ENCODE measurements at places on chromosomes 2 and 18.

GRCh38 chr18:13376298-13376840 is 157.8 kb downstream of the LDLRAD4 start:
- DNase-seq = peak; percentile 36

DNA sequence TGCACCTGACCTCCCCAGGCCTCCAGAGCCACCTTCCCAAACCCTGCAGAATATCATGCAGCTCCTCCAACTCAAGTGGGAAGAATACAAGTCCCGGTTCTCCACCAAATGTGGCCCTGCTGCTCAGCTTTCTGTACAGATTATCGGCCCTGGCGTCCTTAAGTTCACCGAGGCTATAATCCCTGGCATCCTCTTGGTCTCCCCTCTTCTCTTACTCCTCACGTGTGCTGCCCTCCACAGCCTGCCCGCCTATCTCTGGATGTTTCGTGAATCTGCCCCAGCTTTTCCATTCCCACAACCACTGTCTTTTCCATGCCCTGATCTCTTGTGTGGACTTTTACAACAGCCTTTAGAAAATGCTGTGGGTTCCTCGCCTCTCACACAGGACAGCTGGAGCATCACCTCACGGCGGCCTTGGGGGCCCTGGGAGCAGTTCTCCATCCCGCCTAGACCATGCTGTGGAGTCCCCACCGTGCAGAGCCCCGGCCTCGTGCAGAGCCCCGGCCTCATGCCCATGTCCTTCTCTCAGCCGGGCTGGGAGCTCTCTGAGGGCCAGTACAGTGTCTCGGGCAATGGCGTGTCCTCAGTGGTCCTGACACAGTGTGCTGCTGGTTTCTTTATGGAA is 170.3 kb upstream of the PXDN start:
- DNase-seq = no peak

- no peak for DNase-seq
Measured at GRCh38 chr2:150020221-150020620, 432.6 kb upstream of the MMADHC start.

GRCh38 chr2:190250421-190250820 is 69.2 kb downstream of the HIBCH start:
- no peak for DNase-seq

DNA sequence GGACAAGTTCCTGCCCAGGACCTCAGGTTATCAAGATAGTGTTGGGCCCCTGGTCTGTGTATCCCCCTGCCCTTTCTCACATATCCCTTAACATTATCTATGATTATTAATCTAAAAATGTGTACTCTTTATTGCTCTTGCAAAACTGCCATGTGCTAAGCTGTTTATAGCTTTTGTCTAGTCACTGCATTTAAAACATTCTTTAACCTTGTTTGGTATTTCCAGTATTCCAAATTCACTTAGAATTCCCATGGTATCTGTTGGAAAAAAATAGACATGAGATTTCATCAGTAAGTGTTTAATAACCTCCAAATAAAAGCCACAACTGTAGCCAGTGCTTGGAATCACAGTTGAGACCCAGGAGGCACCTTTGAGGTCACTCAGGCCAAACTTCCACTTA is 16.2 kb upstream of the GLS start:
- DNase-seq = no peak

- no peak for DNase-seq
Measured at GRCh38 chr18:48852794-48853193, 98.0 kb downstream of the SMAD7 start.

GRCh38 chr2:196601430-196602306 is 37.8 kb upstream of the CCDC150 start:
- peak; percentile 93 for DNase-seq

- DNase-seq = peak; percentile 35
Measured at GRCh38 chr2:18399601-18400000, 160.9 kb downstream of the RDH14 start.

DNA sequence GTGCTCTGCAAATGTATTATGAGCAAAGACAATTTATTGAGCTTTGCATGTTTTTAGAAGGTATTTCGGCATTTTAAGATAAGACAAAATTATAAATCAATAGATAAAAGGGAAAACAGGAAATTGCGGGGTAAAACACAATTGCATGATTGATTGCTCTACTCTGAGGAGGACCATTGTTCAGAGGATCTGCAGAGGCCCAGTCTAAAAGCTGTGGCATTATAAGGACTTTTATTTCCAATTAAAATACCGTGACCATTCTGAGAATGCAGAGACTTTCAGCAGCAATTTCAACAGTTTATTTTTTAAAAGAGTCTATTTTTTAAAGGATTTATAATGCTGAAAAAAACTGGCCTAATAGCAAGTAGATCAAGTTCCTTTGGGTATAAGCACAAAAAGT is 62.0 kb downstream of the TPGS2 start:
- no peak for DNase-seq

Data from astrocyte of the spinal cord (primary cell).